Erythroblast (primary cell): ENCODE measurements at places on chromosomes 6 and 20.

GRCh38 chr6:170114187-170114945 is 176.5 kb downstream of the DLL1 start:
- DNase-seq = no peak

- DNase-seq = no peak
Measured at GRCh38 chr20:58558486-58559367, 43.5 kb upstream of the APCDD1L start.

DNA sequence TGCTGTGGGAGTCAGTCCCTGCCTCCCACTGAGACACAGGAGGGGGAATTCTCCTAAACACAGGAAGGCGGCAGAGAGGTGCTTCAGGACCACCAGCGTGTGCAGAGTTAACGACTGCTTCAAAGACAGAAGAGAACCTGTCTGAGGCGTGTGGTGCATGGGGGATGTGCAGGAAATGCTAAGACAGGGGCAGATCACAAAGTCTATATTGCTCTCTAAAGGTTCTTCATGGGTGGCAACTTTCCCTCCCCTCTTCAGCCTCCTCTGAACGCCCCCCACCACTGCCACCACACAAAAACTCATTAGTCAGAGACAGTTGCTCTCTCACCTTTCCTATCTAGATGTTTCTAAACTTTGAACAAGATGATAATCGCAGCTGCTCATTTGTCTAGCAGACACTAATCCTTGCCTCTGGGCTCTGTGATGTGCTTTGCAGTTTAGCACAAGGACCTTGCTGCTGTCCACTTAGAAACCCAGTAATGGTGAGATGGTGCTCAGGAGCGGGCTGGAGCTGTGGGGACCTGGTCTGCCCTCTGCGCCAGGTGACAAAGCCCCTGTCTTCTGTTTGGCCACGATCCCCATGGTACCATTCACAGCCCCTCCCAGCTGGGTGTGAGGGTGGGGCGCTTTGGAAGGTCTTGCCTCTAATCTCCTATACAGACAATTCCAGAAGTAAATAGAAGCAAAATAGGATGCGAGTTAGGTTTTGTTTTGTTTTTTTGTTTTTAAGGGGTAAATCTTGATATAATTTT is 219.6 kb downstream of the NRN1 start:
- no peak for DNase-seq

DNA sequence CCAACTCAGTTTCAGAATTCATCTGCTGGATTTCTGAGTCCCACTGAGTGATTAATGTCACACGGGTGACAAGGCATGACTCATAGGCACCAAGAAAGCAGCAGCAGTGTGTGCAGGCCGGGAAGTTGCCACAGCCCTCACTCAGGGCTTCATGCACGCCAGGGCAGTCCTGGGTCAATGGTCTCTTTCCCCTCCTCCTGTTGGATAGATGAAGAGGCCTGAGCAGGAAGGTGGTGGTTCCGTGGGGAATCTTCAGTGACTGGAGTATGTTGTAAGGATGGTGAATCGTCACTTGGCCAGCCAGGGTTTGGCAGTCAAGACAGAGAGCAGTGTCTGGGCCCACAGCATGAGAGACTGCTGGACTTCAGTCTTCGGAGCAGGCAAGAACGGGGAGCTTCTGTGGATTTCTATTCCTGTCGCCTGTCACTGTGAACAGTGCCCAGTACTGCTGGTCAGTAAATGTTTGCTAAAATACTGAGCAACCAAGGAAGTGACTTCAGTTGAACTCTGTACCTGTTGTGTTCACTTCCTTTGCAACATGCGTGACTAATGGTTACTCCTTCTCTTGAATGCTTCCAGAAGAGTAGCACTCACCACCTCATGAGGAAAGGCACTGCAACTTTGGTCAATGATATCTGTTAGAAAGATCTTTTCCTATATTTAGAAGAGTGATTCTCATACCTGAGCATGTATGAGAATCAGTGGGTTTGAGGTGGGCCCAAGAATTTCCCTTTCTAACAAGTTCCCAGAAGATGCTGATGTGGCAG is 62.0 kb upstream of the CD93 start:
- DNase-seq = peak; percentile 81

GRCh38 chr6:168336967-168337366 is 17.4 kb upstream of the DACT2 start:
- no peak for DNase-seq

GRCh38 chr6:137919837-137920730 is 53.0 kb downstream of the TNFAIP3 start:
- no peak for DNase-seq

- DNase-seq = no peak
Measured at GRCh38 chr20:61932199-61932592, 133.5 kb downstream of the TAF4 start.

- no peak for DNase-seq
Measured at GRCh38 chr20:60754856-60755255, 497.2 kb upstream of the CDH4 start.

GRCh38 chr20:63900413-63900812 is 5.5 kb downstream of the DNAJC5 start:
- no peak for DNase-seq

DNA sequence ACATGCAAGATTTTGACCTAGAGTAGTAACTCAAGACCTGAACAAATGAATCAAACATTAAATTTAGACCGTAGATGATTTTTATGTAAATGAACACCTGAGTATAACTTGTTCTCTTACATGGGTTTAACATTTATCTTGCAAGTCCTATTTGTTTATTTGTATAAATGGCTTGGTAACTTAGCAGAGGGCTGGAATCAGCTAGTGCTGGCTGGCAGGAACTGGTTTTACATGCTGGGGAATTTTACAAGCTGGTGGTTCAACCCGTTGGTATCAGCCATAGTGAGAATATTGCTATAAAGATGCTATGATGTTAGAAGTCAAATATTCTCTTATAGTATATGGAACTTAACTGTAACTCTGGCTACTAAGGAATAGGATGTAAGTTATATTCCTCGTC is 8.9 kb downstream of the SLC22A2 start:
- no peak for DNase-seq

DNA sequence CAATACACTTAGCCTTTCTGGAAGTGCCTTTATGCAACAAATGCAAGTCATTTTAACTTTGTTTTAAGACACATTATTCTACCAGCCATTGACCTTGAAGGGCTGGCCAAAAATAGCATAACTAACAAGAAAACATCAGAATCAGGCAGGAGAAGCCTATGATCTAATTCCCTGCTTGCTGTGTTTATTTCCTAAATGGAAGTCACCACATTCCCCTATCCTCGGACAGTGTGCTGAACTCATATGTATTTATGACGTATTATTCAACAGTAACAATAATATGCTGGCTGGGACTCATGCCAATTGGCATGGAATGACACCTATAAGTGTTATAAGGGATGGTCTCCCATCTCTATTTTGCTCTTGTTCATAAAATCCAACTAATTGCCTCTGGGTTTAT is 140.7 kb downstream of the MAP3K7 start:
- no peak for DNase-seq

DNA sequence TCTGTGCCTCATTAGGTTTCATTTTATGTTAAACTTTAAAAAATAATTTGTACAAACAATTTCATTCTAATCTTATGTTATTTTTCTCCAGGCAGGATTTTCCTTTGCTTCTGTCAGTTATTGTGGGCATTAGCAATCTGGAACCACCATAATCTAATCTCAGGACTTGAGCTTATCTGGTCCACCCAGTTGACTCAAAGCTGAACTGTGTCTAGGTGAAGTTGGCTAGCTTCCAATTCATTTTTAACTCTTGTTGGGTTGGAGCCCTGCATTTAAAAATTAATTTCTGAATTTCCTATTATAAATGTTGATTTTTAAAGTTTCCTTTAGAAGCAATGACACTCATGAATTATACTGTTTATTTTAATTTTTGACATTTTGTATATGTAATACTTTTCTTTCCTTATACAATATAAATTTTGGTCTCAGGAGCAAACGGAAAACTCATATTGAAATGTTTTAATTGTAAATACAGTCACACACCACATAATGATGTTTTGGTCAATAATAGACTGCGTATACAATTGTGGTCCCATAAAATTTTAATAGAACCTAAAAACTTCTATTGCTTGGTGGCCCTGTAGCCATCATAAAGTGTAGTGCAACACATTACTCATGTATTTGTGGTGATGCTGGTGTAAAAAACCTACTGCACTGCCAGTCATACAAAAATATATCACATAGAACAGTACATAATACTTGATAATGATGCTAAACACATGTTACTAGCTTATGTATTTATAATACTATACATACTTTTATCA is 121.3 kb downstream of the CLVS2 start:
- DNase-seq = no peak

GRCh38 chr20:33810259-33810658 is 889 bp upstream of the CHMP4B start:
- DNase-seq = no peak

- no peak for DNase-seq
Measured at GRCh38 chr6:57068061-57068460, 21.6 kb downstream of the KIAA1586 start.

GRCh38 chr20:20083807-20084206 is 31.5 kb downstream of the CFAP61 start:
- peak; percentile 21 for DNase-seq

DNA sequence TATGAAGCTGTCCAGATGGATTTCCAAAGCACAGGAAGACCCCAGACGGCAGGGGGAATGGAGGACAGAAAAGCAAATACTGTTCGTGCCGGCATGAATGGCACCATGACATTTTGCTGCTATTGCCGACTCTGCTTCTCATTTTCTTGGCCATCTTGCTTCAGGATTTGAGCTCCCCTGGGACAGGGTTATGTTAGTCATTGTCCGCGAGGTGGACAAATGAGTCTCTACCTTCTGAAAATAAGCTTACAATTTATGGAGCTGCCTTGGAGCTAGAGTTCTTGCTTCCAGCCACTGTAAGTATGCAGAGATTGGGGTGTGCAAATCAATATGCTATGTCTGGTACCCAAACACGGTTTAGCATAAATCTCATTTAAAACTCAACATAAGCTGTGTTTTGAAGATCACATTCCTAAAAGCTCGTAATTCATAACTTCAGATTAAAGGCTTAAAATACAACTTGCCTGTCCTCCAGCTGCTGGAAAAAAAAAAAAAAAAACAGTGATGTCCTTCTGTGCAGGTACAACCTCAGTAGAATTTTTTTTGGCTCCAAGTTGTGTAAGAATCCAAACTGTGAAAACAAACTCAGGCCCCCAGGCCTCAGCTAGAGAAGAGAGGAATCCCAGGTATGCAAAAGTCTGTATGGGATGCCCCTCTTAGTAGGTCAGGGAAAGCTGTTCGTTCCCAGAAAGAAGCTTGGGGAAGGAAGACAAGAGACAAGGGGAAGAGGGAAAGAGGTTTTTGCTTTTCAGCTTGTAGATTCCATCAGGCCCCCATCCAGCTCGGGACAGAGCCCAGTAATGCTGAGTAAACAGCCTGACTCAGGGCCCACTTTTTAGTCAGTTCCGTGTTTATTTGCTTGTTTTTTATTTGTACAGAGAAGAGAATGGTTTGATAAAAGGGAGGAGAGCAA is 184.2 kb upstream of the FOXA2 start:
- no peak for DNase-seq
